ENCODE measurements at places on chromosomes 7 and 10.

DNA sequence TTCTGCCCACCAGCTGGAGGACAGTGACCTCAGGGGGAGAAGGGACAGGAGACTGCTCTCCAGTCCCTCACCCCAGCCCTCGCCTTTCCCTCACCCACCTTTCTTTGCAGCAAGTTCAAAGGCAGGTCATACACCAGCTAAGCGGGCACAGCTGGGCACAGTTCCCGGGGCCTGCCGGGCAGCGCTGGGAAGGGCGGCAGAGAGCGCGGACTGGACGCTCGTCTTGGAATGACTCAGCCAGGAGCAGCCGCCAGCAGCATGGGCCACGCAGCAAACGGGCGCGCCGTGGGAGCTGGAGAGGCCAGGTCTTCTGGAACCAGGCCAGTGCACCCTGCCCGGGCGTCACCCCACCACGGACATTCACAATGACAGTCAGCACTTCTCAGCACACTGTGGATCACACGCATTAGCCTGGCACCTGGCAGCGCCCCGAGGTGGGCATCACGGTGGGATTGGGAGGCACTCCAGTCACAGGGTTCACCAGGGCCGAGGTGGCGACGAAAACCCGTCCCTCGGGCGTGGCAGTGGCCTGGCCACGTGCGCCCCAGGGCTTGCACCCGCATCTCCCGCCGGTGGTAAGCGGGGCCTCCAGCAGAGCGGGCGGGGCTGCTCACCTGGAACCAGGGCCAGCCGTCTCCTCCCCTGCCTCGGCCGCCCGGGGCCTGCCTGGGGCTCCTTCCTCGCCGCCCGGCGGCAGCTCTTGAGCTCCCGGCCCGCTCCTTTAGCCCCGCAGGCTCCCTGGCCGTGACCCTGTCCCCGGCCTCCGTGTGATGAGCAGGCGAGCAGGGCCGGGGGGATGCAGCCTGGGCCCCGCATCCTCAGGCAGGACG, 29.0 kb upstream of the WDFY4 start:
- peak; percentile 13 for DNase-seq

- no peak for DNase-seq
These were observed 14.1 kb upstream of the TAS2R41 start for GRCh38 chr7:143463556-143463955.

- DNase-seq = no peak
These were observed 503.1 kb downstream of the GRID1 start for GRCh38 chr10:85863301-85864172.

GRCh38 chr7:47785923-47786556, 162.2 kb downstream of the PKD1L1 start:
- no peak for DNase-seq

GRCh38 chr10:130393342-130393741, 257.2 kb downstream of the GLRX3 start:
- no peak for DNase-seq

DNA sequence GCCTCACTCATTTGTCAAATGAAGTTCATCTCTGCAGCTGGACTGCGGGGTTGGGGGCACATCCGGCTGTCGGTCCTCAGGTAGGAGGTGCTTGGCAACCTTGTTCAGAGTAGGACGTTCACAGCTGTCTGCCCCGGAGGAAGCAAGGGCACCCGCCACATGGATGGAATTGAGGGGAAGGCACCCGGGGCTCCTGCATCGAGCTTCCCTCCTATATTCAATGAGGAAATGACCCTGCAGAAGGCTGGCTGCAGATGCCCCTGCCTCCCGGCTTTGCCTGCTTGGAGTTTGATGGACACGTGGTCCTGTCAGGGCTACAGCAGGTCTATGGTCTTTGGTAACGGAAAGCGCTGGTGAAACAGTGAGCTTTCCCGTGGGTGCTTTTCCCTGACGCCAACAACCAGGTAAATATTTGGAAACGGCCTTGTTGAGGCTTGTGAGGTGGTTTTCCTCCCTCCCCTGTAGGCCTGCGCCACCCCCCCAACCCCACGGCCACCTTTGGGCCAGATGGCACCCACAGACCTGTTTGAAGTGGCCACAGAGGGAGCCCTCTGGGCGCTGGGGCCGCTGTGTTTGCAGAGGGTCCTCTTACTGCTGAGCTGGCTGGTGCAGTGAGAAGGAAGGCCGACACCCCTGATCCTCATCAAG, 32.9 kb downstream of the HTRA1 start:
- DNase-seq = no peak

DNA sequence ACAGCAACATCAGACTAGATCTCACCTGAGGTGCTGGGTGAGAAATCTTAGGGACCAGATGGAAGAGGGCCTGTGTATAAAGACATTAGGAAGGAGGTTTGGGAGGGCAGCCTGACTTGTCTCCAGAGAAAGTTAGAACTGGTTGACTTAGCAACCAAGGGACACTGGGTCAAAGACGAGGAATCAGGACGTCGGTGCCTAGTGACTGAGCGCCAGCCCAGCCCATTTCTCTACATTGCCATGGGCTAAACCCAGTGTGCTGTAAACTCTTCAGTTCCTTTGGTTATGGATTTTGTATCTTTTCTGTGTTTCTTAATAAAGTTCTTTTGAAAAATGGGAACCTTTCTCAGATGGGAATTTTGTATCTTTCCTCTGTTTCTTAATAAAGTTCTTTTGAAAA, 12.3 kb downstream of the TRIM56 start:
- DNase-seq = no peak

GRCh38 chr7:113158756-113159155, 40.4 kb upstream of the SMIM30 start:
- DNase-seq = no peak

DNA sequence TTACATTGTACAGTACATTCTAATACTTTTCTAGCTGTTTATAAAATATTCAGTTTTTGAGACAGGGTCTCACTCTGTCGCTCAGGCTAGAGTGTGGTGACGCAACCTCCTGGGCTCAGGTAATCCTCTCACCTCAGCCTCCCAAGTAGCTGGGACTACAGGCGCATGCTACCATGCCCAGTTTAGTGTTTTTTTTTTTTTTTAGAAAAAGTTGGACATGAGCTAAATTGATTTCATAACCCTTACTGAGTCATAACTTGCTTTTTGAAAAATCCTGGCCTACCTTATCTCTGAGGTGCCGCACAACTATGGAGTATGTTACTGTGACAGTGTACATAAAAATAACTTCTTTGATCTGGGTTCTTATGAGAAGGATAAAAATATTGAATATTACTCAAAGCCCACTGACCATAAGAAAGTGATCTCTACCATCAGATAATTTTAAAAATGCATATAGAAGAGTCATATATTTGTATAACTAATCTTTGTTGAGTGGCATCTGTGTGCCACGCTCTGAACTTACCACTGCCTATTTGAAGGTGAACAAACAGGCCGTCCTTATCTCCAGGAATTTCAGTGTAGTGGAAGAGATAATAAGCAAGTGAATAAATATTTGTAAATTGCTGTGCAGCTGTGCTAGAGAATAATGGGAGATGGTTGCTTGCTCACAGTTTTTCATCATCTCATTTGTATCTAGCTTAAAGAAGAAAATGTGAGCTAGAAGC, 73.2 kb downstream of the PPP1R9A start:
- no peak for DNase-seq

GRCh38 chr10:101563007-101563406, 25.1 kb downstream of the POLL start:
- no peak for DNase-seq

DNA sequence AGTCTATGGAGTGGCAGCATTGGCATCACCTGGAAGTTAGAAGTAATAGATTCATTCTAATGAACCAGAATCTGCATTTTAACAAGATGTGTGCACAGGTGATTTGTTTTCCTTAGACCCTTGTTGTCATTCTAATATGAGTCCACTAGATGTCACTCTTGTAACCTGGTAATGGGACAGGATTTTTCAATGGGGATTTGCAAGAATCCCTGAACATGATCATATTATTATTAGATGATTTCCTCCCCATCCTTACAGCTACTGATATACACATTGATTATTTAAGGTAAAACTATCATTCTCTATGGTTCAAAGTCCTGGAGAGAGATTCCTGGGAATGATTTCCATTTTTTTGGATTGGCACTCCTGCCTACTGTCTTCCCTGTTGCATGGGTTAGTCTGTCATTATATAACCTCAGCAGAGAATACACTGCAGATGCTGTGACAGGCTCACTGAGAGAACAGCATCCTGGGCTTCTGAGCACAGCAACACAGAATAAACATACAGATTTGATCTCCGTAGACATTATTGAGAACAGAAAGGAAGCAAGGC, 194.9 kb downstream of the SUGCT start:
- DNase-seq = no peak

GRCh38 chr7:44922351-44922694, 37.0 kb upstream of the PURB start:
- DNase-seq = no peak

GRCh38 chr10:85665681-85666080, 700.9 kb downstream of the GRID1 start:
- no peak for DNase-seq

- DNase-seq = no peak
These were observed 189.7 kb downstream of the GRM3 start for GRCh38 chr7:86833360-86833759.

DNA sequence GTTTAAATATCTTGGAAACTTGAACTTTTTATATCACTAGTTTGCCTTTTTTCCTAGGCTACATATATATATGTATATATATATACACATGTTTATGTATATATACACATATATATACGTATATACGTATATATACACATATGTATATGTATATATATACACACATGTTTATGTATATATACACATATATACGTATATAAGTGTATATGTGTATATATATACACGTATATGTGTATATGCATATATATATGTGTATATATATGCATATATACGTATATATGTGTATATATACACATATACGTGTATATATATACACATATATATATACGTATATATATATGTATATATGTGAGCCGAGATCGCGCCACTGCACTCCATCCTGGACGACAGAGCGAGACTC, 10.1 kb downstream of the OGDH start:
- DNase-seq = no peak

DNA sequence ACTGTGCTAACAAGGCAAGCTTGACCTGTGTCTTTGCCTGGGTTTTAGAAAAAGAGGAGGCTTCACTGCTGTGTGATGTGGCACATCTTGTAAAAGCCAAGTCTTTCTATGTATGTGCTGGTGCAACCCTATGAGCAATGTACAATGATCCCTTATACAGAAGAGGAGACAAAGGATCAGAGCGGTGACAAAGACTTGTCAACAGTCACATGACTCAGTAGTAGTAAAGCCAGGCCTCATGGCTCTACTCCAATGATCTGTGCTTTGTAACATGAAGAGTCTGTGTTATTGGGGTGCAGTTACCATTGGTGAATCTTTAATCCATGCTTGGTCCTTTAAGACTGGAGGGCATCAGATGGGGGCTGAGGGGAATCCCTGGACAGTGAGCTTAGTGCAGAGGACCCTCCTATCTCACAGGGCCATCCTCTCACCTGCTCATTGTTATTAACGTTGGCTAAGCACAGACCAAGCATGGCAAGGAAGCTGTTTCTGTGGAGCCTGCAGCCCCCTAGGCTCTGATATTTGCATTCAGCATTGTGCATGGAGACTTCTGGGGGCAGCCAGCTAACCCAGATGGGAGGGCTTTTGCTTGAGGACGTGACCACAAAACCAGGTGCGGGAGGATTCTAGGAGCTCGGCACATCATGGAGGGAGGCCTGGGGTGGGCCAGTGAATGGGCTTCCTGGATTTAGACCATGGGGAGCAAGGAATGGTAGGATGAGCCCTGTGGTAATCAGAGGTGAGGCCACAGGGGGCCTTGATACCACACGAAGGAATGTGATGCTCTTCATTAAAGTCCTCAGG, 308.8 kb upstream of the ZNF32 start:
- no peak for DNase-seq

GRCh38 chr10:98097616-98098015, 36.8 kb upstream of the R3HCC1L start:
- DNase-seq = no peak

DNA sequence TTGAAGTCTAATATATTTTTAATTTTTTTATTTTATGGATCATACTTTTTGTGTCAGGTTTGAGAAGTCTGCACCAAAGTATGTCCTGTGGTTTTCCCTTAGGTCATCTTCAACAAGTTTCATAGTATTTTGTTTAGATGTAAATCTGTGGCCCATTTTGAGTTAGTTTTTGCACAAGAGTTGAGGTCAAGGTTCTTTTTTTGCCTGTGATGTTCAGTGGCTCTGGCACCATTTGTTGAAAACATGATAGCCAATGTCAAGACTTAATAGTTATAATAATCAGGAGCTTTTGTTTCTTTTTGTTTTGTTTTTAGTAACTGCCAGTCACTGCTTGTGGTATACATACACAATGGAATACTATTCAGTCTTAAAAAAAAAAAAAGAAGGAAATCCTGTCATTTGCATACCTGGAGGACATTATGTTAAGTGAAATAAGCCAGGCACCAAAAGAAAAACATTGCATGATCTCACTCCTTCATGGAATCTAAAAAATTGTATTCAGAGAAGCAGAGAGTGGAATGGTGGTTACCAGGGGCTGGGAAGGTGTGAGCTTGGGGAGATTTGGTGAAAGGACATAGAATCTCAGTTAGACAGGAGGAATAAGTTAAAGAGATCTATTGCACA, 61.3 kb downstream of the EGFR start:
- DNase-seq = no peak

DNA sequence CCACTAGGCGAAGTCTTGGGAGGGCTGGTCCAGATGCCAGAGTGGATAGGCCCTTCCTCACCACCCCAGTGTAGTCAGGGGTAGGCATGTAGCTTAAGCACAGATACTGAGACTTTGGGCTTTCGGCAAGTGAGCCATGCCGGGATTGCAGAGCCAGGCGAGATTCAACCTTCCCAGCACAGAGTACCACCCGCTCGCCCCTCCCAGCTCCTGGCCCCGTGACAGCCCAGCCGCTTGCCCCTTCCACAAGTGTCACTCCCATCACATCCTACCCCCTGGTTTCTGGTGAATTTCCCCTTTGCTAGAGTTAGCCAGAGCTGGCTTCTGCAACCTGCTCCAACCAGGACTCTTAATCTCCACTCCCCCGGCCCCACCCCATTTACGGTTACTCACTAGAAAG, 56.9 kb downstream of the ARHGAP22 start:
- no peak for DNase-seq

- no peak for DNase-seq
These were observed 58.6 kb downstream of the LAMB4 start for GRCh38 chr7:108071551-108071950.

GRCh38 chr10:58574058-58574457, 61.4 kb downstream of the BICC1 start:
- DNase-seq = no peak

DNA sequence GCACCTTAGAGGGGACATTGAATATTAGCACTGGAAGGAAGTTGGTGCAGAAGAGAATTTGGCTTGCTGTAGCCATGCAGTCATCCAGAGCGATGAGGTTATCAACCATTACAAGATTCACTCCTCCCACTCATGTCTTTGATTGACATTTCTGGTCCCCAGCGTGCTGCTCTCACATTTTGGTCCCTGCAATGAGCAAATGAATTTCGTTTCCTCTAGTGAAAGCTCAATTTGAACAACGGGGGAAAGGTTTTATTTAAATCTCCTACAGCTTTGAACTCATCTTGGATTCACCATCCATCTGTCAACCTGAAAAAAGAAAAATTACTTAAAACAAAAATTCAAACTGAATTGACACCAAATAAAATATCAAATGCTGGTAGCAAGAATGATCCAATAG, 975.2 kb downstream of the NRG3 start:
- no peak for DNase-seq
